Activated CD8-positive, alpha-beta memory T cell treated with anti-CD3 and anti-CD28 coated beads, Interleukin-2, amount 50 U/mL, for 48 hours (primary cell): ENCODE measurements at places on chromosomes 3 and 15.

- no peak for DNase-seq
Observed at GRCh38 chr3:72475258-72476138, 372.7 kb downstream of the SHQ1 start.

GRCh38 chr3:122615303-122615702, 37.9 kb downstream of the PARP15 start:
- no peak for DNase-seq

DNA sequence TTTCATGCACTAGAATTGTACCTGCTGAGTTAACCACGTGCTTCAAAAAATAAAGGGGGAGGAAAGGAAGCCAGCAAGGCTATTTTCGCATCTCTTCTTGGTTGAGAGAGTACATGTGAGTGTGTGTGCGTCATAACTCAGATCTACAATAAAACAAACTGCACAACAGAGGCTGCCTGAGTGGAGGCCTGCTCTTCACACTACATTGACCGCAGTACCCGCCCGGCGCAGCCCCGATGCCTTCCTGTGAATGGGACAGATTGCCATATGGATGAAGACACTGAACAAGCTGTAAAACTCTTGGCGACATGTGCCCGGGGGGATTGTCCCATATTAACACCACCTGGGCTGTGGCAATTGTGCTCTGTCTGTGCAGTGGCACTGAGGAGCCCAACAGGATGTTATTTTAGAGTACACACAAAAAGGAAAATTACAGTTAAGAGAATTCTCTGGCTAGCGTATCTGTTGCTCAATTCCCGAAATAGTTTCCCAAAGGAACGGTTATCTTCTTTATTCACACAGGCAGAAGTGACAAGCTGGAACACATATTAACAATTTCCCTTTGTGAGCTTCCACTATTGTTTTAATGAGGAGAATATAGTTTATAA, 551.5 kb downstream of the FOXP1 start:
- no peak for DNase-seq

DNA sequence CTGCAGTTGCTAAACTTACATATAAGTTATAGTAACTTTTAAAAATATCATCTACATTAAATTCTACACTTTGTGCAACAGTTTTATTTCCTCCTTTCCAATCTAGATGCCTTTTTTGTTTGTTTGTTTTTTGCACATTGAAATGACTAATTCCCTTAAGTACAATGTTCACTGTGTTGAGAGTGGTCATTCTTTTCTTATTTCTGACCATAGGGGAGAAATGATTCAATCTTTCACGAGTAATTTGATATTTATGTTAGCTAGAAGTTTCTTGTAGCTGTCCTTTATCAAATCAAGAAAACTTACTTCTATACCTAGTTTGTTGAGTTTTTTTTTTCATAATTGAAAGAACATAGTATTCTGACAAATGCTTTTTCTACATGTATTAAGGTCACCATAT, 85.0 kb upstream of the CBLB start:
- no peak for DNase-seq

- no peak for DNase-seq
Observed at GRCh38 chr3:184172681-184173373, 1.8 kb upstream of the AP2M1 start.

- no peak for DNase-seq
Observed at GRCh38 chr15:68330901-68331300, 53.4 kb downstream of the FEM1B start.

DNA sequence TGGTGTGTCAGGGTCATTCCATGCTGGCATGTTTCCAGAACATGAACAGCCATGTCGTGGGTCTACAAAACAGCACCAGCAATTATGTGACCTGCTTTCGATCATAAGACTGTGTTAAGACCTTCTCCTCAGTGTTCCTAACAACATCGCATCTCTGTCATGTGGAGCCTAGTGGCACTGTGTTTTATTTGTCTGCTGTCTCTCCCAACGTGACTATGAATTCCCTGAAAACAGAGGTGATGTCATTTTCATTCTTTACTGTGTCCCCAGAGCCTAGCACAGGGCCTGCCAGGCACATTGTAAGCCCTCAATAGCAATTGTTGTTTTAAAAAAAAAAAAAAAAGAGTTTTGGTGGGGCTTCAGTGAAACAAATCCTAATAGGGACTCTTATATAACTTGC, 94.2 kb upstream of the IL12A start:
- no peak for DNase-seq

DNA sequence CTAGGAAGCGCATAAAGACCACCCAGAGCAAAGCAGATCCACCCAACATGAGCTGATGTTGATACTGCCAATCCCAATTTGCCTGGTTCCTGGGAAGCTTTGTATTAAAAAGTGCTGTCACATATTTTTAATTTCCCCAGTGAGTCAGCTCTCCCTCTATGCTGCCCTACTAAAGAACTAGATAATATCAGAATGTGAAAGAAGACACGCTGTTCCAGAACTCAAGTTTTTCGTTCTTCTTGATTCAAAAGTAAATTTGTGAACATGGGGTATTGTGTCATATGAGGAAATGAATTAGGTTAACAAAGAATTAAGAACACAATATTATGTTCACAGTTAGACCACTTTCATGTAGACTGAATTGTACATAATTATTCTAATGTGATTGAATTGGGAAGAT, 734.2 kb upstream of the ALCAM start:
- no peak for DNase-seq

- no peak for DNase-seq
Observed at GRCh38 chr3:57157545-57157944, 7.6 kb downstream of the IL17RD start.

GRCh38 chr3:32886911-32887310, 64.5 kb upstream of the CCR4 start:
- no peak for DNase-seq

GRCh38 chr3:188870431-188870830, 301.3 kb upstream of the TPRG1 start:
- DNase-seq = no peak

GRCh38 chr3:83928903-83929302, 1029.9 kb upstream of the CADM2 start:
- DNase-seq = no peak

DNA sequence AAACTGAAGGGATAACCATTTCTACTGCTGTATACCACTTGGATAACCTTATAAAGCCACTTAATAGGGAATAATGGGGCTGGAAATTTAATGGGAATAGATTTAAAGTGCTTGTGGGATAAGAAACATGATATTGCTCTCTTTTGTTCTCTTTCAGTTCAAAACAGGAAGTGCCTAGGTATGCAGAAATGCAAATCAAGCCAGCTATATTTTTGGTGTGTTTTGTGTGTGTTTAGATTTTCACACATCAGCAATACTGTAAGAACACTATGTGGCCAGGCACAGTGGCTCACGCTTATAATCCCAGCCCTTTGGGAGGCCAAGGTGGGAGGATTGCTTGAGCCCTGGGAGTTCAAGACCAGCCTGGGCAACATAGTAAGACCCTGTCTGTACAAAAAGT, 442.3 kb upstream of the TPRG1 start:
- DNase-seq = no peak

DNA sequence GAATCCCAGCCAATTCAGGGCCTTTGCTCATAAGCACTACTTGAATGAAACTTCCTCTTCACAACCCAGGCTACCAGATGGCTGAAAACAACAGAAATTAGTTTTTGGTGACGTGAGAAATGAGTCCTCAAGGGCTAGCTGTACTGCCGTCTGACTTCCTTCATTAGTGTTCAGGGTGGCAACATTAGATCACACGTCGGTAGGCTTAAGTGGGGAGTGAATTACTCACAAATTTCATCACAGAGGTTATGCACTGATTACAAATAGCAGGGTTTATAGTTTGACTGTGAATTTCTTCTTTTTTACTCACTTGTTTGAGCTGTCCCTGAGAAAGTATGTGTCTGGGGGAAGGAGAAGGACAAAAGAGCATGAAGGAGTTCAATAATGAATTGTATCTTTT, 397.2 kb downstream of the GAP43 start:
- DNase-seq = no peak

- DNase-seq = no peak
Observed at GRCh38 chr3:114364806-114365654, 71.2 kb downstream of the TIGIT start.

- DNase-seq = no peak
Observed at GRCh38 chr3:27927882-27928281, 205.8 kb upstream of the EOMES start.

DNA sequence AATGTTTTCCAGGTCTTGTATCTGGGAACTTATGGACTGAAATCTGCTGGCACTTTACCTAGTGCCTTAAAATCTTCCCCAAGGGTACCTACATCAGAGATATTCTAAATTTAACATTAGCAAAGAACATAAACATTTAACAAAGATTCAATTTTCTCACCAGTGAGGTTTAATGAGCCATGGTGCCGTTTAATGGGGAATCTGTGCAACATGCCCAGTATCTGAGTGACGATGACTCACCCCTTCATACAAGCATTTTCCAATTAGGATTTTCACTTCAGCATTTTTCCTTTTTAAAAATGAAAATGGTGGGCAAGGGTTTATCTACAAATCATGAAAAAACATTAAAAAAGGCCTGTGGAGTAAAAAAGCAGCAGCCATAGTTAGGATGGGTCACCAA, 189.4 kb downstream of the SLC9A9 start:
- DNase-seq = no peak

- DNase-seq = no peak
Observed at GRCh38 chr3:85148036-85148435, 189.2 kb downstream of the CADM2 start.
